ENCODE measurements at places on chromosomes 5 and 9. TPM values are rescaled to one million over a fixed set of nuclear protein-coding genes. Genes with fewer than 3 reads are reported as not detected.

GRCh38 chr9:19409401-19410194 is 789 bp downstream of the ACER2 start:
- H3K4me1 ChIP-seq, result peaks cover 19% of the 10 kb centered on the region
- peaks cover 2% of the 10 kb centered on the region for H3K27me3 ChIP-seq
- H3K4me3 ChIP-seq, result peak overlapping the region; percentile 85
- DNase-seq, result peak; percentile 9
- no peaks in the 10 kb centered on the region for H3K36me3 ChIP-seq

DNA sequence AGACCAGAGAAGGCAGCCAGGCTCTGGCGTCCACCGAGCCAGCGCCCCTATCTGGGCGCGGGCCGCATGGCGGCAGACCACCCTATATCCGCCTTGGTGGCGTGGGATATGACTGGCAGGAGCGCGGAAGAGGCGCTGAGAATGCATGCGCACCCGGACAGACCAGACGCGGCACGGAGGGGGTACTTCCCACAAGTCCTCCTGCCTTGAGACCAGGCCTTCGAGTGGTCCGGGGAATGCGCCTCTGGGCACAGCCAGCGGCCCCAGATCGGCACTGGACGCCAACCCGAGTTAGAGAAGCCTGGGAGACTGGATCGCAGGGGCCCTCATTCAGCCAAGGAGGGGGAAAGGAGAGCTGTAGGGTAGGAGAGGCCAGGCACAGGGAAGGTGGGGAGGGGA is 2.5 kb upstream of the LMX1B start:
- H3K36me3 ChIP-seq, result no peaks in the 10 kb centered on the region
- DNase-seq, result no peak
- H3K27me3 ChIP-seq, result peaks cover 76% of the 10 kb centered on the region
- no peak overlapping the region for H3K4me3 ChIP-seq

GRCh38 chr5:170434966-170435605 is 45.9 kb upstream of the KCNMB1 start:
- no peak overlapping the region for H3K27ac ChIP-seq
- DNase-seq, result peak; percentile 46
- no peak overlapping the region for H3K4me3 ChIP-seq
- H3K27me3 ChIP-seq, result peaks cover 3% of the 10 kb centered on the region
- no peaks in the 10 kb centered on the region for H3K4me1 ChIP-seq

DNA sequence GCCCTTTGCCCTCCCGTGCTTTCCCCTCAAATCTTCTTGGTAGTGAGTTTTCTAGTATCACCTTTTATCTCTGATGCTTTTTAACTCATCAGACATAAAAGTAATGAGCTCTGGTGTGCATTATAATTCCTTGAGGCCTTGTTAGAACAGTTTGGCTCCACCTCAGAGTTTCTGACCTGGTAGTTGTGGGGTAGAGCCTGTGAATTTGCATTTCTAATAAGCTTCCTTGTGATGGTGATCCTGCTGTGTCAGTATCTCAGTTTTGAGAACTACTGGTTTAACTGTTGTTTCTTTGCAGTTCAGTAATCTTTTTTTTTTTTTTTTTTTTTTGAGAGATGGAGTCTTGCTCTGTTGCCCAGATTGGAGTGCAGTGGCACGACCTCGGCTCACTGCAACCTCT is 31.1 kb downstream of the UBE2D2 start:
- H3K36me3 ChIP-seq, result peaks cover 32% of the 10 kb centered on the region
- peaks cover 32% of the 10 kb centered on the region for H3K4me1 ChIP-seq
- no peak for DNase-seq
- H3K4me3 ChIP-seq, result no peak overlapping the region

GRCh38 chr9:84615544-84615943 is 54.0 kb upstream of the NTRK2 start:
- no peaks in the 10 kb centered on the region for H3K4me1 ChIP-seq
- no peak overlapping the region for H3K27ac ChIP-seq
- no peak for DNase-seq
- H3K36me3 ChIP-seq, result no peaks in the 10 kb centered on the region

GRCh38 chr5:77568555-77568954 is 70.0 kb downstream of the OTP start:
- H3K27me3 ChIP-seq, result peaks cover 24% of the 10 kb centered on the region
- no peak for DNase-seq
- no peak overlapping the region for H3K27ac ChIP-seq
- no peak overlapping the region for H3K4me3 ChIP-seq
- H3K4me1 ChIP-seq, result no peaks in the 10 kb centered on the region

DNA sequence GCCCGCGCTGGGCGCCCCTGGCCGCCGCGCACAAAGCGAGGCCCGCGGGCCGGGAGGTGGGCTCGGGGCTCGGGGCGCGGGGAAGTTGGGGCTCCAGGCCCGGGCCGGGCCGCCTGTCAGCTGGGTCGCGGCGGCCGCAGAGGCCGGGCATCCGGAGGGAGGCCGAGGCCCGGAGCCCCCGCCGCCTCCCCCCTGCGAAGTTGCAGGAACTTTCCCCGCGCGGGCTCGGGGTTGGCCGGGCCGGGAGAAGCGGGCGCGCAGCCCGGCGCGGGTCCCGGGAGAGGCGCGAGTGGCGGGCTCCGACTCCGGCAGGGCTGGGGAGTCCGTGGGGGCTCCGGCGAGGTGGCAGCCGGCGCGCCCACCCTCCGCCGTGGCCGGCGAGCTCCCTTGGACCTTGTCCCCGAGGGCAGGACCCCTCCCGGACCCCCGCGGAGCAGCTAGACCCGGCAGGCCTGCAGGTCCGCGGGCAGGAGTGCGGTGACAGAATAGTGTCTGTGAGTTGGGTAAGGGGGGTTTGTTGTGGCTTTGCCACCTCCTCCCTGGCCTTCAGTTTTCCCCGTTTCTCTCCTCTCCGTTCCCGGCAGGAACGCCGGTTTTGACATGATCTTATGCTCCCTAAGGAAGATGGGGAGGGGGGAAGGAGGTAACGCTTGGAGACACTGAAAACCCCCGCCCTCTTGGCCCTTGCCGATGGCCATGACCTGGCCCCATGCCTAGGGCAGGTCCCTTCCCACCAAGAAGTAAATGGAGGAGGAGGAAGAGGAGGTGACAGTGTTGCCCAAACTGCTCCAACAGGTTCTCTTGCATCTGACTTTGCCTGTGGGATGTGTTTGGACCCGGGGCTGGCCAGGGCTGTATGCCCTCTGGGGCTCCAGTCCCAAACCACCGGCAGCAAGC is 942 bp downstream of the PHF2 start:
- peak overlapping the region; percentile 80 for H3K4me3 ChIP-seq
- peaks cover 37% of the 10 kb centered on the region for H3K4me1 ChIP-seq
- H3K27ac ChIP-seq, result peak overlapping the region; percentile 89
- no peak for DNase-seq
- H3K27me3 ChIP-seq, result no peaks in the 10 kb centered on the region

DNA sequence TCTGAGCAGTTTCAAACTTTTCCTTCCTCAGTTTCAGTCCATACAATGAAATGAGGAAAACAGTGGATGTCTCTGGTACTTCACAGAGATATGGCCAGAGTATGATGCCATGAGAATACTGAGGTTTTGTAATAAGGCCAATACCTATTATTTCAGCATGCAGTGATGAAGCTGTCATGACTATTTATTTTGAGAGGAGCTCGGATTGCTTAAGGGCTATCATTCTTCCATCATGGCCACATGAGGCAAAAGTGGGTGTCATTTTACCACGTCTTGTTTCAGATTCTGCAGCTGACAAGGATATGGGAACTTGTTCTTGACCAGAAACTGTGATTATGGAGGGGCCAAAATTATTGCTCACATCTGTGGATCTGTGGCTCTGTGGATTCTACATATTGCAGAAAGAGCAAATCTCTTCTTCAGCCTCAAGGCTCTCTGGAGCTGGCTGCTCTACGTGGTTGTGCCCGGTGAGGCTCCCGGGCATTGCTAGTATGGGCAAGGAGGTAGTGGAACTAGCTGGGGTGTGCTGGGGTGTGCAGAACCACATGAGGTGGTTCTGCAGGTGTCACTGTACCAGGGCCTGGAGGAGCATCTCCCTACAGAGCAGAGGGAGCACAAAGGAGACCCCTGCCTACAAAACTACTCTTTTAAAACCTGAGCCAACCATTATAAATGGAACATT is 180.3 kb downstream of the SEMA6A start:
- no peak overlapping the region for H3K27ac ChIP-seq
- H3K36me3 ChIP-seq, result no peaks in the 10 kb centered on the region
- DNase-seq, result no peak
- no peaks in the 10 kb centered on the region for H3K4me1 ChIP-seq

DNA sequence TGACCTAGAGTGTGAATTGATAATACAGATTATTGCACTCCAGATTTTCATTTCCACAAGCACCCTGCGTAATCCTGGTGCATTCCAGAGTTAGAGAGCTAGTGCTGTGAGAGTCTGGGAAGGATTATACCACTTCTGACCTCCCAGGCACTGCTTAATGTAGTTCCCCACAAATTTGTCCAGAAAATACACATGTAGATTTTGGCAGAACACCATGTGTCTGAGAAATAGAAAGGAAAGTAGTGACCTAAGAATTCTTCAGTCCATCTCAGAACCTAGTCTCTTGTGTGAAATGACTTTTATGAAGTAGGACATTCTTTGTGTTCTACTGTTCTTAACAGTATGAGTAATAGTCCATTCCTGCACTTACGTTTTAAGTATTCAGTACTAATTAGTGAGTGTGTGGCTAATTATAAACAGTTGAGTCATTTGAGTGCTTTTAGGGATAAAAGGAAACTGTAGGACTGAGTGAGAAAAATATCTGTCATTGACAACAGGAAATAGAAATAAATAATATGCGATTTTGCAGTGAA is 27.8 kb upstream of the PTPDC1 start:
- H3K27me3 ChIP-seq, result no peaks in the 10 kb centered on the region
- H3K36me3 ChIP-seq, result peaks cover 5% of the 10 kb centered on the region
- peaks cover 4% of the 10 kb centered on the region for H3K4me1 ChIP-seq
- no peak for DNase-seq
- H3K4me3 ChIP-seq, result no peak overlapping the region
- no peak overlapping the region for H3K27ac ChIP-seq

- no peaks in the 10 kb centered on the region for H3K4me1 ChIP-seq
- no peak overlapping the region for H3K4me3 ChIP-seq
- no peaks in the 10 kb centered on the region for H3K27me3 ChIP-seq
- no peaks in the 10 kb centered on the region for H3K36me3 ChIP-seq
- no peak for DNase-seq
These were observed 85.0 kb downstream of the DNAH5 start for GRCh38 chr5:13859270-13860065.

DNA sequence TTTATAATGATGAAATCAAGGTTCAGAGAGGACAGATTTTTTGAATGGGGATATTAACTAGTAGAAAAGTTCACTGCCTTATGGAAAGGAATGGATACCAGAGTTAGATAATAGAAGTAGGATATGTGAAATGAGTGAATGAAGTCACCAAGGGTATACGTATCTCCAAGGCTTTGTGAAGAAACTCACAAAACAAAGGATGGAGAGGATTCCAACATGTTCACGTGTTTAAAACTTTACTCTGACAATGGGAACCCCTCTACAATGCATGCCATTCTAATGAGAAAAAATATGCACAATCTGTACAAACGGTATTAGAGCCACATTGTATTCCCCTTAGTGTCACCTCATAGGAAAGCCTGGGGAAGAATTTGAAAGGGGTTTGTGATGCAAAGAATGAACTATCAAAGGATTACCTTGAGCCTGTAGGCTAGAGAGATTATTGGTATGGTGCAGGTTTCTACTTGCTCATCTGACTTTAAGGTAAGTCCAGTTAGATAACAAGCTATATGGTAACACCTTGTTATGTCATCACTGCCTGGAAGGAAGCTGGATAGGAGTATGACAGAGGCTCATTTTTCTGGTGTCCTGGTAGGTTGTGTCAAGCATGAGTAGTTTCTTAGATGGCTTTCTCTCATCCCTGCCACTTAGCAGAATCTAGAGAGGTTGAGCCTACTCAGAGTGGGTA is 250.3 kb upstream of the SEMA6A start:
- H3K4me1 ChIP-seq, result no peaks in the 10 kb centered on the region
- no peak overlapping the region for H3K27ac ChIP-seq
- H3K27me3 ChIP-seq, result no peaks in the 10 kb centered on the region
- H3K4me3 ChIP-seq, result no peak overlapping the region
- no peak for DNase-seq

- no peak overlapping the region for H3K27ac ChIP-seq
- no peak for DNase-seq
- no peaks in the 10 kb centered on the region for H3K36me3 ChIP-seq
- peaks cover 7% of the 10 kb centered on the region for H3K27me3 ChIP-seq
These were observed 205.0 kb upstream of the DAPK1 start for GRCh38 chr9:87292449-87293191.

DNA sequence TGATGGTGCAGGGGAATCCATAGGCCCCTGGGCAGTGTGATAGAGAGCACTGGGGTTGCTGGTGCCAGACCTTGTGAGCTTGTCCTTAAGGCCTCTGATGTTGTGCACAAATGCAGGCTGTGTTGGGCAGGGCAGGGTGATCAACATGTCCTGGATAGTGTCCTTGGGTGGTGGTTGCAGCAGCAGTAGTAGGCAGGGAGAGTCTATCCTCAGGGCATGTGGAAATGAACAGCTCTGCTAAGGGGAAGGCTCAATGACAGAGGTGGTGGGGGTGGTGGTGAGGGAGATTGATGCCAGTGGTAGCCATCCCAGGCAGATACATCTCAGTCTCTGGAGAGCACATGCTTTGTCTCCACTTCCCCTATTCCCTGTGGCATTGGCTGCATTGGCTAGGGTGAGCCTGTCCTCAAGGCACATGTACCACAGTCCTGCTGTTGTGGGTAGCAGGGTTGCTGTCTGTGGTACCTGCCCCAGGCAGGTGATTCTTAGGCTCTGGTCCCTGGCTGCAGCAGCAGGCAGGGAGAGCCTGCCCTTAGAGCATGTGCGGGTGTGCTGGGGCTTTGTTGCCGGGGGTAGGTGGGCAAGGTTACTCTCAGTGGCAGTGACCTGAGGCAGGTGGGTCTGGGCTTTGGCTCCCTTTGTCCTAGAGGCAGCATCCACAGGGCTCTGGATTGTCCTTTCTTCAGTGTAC is 111.1 kb downstream of the WDR70 start:
- DNase-seq, result no peak
- no peak overlapping the region for H3K4me3 ChIP-seq
- H3K27me3 ChIP-seq, result no peaks in the 10 kb centered on the region

GRCh38 chr9:130609163-130609562 is 29.8 kb downstream of the FUBP3 start:
- no peak overlapping the region for H3K4me3 ChIP-seq
- H3K36me3 ChIP-seq, result peaks cover 8% of the 10 kb centered on the region
- DNase-seq, result no peak
- H3K27ac ChIP-seq, result no peak overlapping the region

GRCh38 chr5:4614088-4614487 is 526.0 kb upstream of the ADAMTS16 start:
- H3K36me3 ChIP-seq, result no peaks in the 10 kb centered on the region
- no peak overlapping the region for H3K27ac ChIP-seq
- no peak overlapping the region for H3K4me3 ChIP-seq
- no peaks in the 10 kb centered on the region for H3K27me3 ChIP-seq
- no peaks in the 10 kb centered on the region for H3K4me1 ChIP-seq
- no peak for DNase-seq

The PITX1 gene
- not detected for total RNA-seq

The PCDHB15 gene
- total RNA-seq, result not detected

The LRRC70 gene
- 0.85 TPM for total RNA-seq

The CXCL14 gene
- total RNA-seq, result not detected

The ADAMTS2 gene
- not detected for total RNA-seq

The CTNND2 gene
- total RNA-seq, result not detected

The ARSI gene
- not detected for total RNA-seq

The MGAT4B gene
- total RNA-seq, result 87.7 TPM

The NR4A3 gene
- total RNA-seq, result 0.17 TPM

The DMRT1 gene
- total RNA-seq, result not detected

The DMRT3 gene
- not detected for total RNA-seq

The PBX3 gene
- 21.5 TPM for total RNA-seq

The CARTPT gene
- not detected for total RNA-seq

The LRRC14B gene
- 0.17 TPM for total RNA-seq

The GPRIN1 gene
- 2.6 TPM for total RNA-seq

The TAS2R1 gene
- not detected for total RNA-seq

The PCDHB2 gene
- not detected for total RNA-seq

The C5orf52 gene
- not detected for total RNA-seq
